SJSA1 (cell line): ENCODE measurements at places on chromosomes 7 and 10. TPM values are rescaled to one million over a fixed set of nuclear protein-coding genes. Genes with fewer than 3 reads are reported as not detected.

GRCh38 chr10:123269017-123269552 lies 114.9 kb downstream of the BUB3 start:
- DNase-seq, result no peak
- no peak overlapping the region for H3K27ac ChIP-seq
- H3K4me3 ChIP-seq, result no peak overlapping the region
- H3K36me3 ChIP-seq, result no peaks in the 10 kb centered on the region
- H3K4me1 ChIP-seq, result no peaks in the 10 kb centered on the region

- H3K4me1 ChIP-seq, result no peaks in the 10 kb centered on the region
- H3K27ac ChIP-seq, result no peak overlapping the region
- H3K27me3 ChIP-seq, result no peaks in the 10 kb centered on the region
Measured at GRCh38 chr10:74754381-74754821, 72.0 kb upstream of the KAT6B start.

- no peaks in the 10 kb centered on the region; the same call in 1 of the 2 replicates for H3K36me3 ChIP-seq
- H3K4me3 ChIP-seq, result no peak overlapping the region
- H3K27ac ChIP-seq, result no peak overlapping the region
- peaks cover 17% of the 10 kb centered on the region for H3K4me1 ChIP-seq
- no peaks in the 10 kb centered on the region for H3K27me3 ChIP-seq
- no peak for DNase-seq
Measured at GRCh38 chr7:131183072-131183471, 144.6 kb upstream of the MKLN1 start.

- no peaks in the 10 kb centered on the region for H3K27me3 ChIP-seq
- DNase-seq, result no peak
- no peaks in the 10 kb centered on the region for H3K4me1 ChIP-seq
- H3K36me3 ChIP-seq, result no peaks in the 10 kb centered on the region
Measured at GRCh38 chr7:49497471-49497870, 276.0 kb upstream of the VWC2 start.

DNA sequence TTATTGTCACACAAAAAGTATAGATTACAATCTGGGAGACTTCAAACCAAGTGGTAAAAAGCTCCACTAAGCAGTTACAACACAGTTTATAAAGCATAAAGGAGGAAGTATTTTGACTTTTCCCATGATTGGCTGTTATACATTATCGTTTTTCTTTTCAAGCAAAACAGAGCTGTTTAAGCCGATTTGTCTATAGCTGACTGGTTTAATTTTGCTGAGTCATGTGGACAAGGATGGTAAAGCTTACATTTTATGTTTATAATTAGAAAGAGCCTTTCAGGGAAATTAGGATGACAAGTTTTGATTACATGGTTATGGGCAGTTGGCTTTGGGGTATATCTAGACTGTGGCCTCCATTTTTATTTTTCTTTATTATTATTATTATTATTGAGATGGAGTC lies 152.5 kb upstream of the STK17A start:
- H3K4me1 ChIP-seq, result 0 out of 2 replicates have a peak, but pooled peaks cover 3% of the 10 kb centered on the region
- H3K27ac ChIP-seq, result no peak overlapping the region
- DNase-seq, result no peak

- no peaks in the 10 kb centered on the region for H3K27me3 ChIP-seq
- peak; percentile 89 for DNase-seq
- peak overlapping the region; percentile 65 for H3K27ac ChIP-seq
- peak overlapping the region; percentile 81 for H3K4me3 ChIP-seq
- H3K4me1 ChIP-seq, result peaks cover 7% of the 10 kb centered on the region
Measured at GRCh38 chr10:21497177-21497807, 28.2 kb downstream of the SKIDA1 start.

- no peaks in the 10 kb centered on the region for H3K36me3 ChIP-seq
- H3K4me1 ChIP-seq, result no peaks in the 10 kb centered on the region
- H3K27me3 ChIP-seq, result peaks cover 7% of the 10 kb centered on the region; the same call in 1 of the 2 replicates
- H3K4me3 ChIP-seq, result no peak overlapping the region
- DNase-seq, result no peak
- no peak overlapping the region for H3K27ac ChIP-seq
Measured at GRCh38 chr7:27254625-27255024, 12.0 kb downstream of the EVX1 start.

- no peak for DNase-seq
- peaks cover 58% of the 10 kb centered on the region for H3K27me3 ChIP-seq
- no peaks in the 10 kb centered on the region for H3K36me3 ChIP-seq
- no peaks in the 10 kb centered on the region for H3K4me1 ChIP-seq
- H3K27ac ChIP-seq, result no peak overlapping the region
- H3K4me3 ChIP-seq, result no peak overlapping the region
Measured at GRCh38 chr7:155529845-155530244, 16.5 kb downstream of the CNPY1 start.

- H3K36me3 ChIP-seq, result no peaks in the 10 kb centered on the region
- no peaks in the 10 kb centered on the region for H3K27me3 ChIP-seq
- no peaks in the 10 kb centered on the region for H3K4me1 ChIP-seq
- no peak overlapping the region for H3K4me3 ChIP-seq
- H3K27ac ChIP-seq, result no peak overlapping the region
Measured at GRCh38 chr7:68256295-68256694, 1259.7 kb downstream of the TYW1 start.

- H3K4me3 ChIP-seq, result no peak overlapping the region
- no peak for DNase-seq
- no peaks in the 10 kb centered on the region for H3K36me3 ChIP-seq
- H3K27me3 ChIP-seq, result no peaks in the 10 kb centered on the region
- H3K4me1 ChIP-seq, result no peaks in the 10 kb centered on the region
- H3K27ac ChIP-seq, result no peak overlapping the region
Measured at GRCh38 chr10:115971921-115972320, 301.1 kb downstream of the GFRA1 start.

- DNase-seq, result no peak
- H3K27me3 ChIP-seq, result peaks cover 91% of the 10 kb centered on the region
- no peaks in the 10 kb centered on the region for H3K36me3 ChIP-seq
- no peak overlapping the region for H3K4me3 ChIP-seq
- H3K4me1 ChIP-seq, result no peaks in the 10 kb centered on the region
- H3K27ac ChIP-seq, result no peak overlapping the region
Measured at GRCh38 chr7:1249731-1250130, 17.1 kb downstream of the UNCX start.

DNA sequence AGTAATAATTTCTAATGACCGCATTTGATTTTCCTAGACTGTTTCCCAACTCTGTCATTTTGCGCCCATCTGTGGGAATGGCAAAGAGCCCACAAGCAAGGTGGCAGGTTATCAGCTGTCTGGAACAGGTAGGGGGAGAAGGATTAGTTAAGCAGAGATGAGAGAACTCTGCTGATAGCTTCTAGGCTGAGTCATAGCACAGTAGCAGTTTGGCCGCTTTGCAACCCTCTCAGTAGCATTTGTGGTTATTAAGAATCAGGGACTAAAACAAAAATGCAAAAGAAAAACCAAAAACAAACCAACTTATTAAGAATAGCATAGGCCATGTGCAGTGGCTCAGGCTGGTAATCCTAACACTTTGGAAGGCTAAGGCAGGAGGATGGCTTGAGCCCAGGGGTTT lies 602.7 kb upstream of the SORCS1 start:
- no peaks in the 10 kb centered on the region for H3K4me1 ChIP-seq
- no peaks in the 10 kb centered on the region for H3K27me3 ChIP-seq
- H3K27ac ChIP-seq, result no peak overlapping the region
- H3K4me3 ChIP-seq, result no peak overlapping the region

DNA sequence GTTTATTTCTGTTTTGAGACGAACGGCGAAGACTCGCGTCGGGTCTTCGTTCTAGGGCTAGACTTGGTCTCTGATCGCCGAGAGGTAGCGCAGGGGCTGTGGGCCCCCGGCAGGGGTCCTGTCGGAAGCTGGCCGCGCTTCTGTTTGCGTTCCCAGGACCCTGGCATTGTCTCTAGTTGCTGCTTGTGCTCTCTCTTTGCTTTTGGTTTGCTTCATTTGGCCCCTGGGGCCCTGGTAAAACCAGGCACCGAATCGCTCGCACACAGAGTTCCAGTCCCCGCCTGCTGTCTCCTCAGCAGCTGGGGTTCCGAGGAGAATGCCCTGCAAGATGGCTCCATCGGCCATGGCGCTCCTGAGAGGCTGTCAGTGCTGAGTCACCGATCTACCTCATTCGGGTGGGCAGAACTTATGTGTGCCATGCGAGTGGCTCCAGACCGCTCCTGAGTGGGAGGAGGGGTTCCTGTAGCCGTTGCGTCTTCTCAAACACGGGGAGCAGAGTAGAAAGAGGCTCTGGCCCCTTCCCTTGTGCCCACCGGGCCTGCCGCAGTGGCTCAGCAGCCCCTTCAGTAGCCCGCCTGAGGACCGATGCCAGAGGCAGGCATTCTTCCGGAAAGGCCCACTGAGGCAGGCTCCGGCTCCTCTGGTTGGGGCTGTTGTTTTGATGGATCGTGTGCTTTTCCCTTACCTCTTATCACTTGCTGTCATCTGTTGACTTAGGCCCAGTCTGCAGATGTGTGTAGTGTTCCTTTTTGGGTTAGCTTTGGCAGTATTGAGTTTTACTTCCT lies 826 bp downstream of the CHPF2 start:
- H3K36me3 ChIP-seq, result peaks cover 58% of the 10 kb centered on the region
- DNase-seq, result peak; percentile 69
- peak overlapping the region; percentile 81 for H3K27ac ChIP-seq

DNA sequence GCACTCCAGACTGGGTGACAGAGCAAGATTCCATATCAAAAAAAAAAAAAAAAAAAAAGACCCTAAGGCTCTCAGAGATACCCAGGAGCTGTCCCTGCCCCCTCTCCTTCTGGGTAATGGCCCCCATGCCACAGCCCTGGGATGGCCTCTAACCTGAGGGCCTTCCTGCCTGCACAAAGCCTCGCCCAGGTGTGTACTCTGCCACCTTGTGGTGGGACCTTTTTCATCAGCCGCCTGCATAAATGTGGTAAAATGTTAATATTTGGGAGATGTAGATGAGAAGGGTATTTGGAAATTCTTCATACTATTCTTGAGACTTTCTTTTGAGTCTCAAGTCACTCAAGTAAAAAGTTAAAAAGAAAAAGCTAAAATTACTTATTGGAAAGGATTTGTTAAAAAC lies 46.3 kb upstream of the RNF216 start:
- H3K27me3 ChIP-seq, result no peaks in the 10 kb centered on the region
- DNase-seq, result no peak
- H3K27ac ChIP-seq, result no peak overlapping the region
- H3K4me1 ChIP-seq, result peaks cover 4% of the 10 kb centered on the region
- no peaks in the 10 kb centered on the region for H3K36me3 ChIP-seq
- H3K4me3 ChIP-seq, result no peak overlapping the region

- no peak overlapping the region for H3K27ac ChIP-seq
- H3K4me1 ChIP-seq, result peaks cover 6% of the 10 kb centered on the region
- H3K4me3 ChIP-seq, result no peak overlapping the region
- no peaks in the 10 kb centered on the region for H3K27me3 ChIP-seq
- DNase-seq, result no peak
Measured at GRCh38 chr10:61399406-61399805, 53.8 kb downstream of the TMEM26 start.

GRCh38 chr7:3899559-3899991 lies 598.5 kb downstream of the SDK1 start:
- no peaks in the 10 kb centered on the region for H3K4me1 ChIP-seq
- H3K36me3 ChIP-seq, result no peaks in the 10 kb centered on the region
- no peaks in the 10 kb centered on the region for H3K27me3 ChIP-seq
- no peak overlapping the region for H3K27ac ChIP-seq

DNA sequence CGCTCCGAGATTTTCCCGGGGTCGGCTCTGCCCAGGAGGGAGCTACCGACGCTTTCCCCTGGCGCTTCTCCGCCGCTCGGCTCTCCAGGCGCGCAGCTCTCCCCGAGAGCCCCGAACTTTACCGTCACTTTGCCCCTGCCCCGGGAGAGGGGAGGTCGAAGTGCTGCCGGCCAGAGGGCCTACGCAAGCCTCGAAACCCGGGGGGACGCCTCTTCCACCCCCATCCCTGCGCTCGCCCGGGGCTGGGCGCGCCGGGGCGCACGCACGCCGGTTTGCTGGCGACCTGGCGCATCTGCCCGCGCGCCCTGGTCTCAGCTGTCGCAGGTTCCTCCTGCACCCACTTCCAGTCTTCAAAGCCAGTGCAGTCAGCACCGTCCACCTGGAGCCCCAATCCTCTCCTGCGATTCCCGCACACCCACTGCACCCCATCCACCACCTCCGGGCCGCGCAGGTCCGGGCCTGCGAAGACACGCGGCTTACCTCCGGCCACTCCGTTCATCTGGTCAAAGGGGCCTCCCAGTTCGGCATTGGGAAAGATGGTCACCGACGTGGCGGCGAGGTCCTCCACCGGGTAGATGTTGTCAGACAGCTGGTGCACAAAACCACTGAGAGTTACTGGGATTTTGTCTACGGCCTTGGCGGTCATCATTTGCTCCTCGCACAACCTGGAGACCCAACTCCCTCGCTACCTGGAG lies 638 bp downstream of the EGR2 start:
- H3K36me3 ChIP-seq, result no peaks in the 10 kb centered on the region
- H3K4me3 ChIP-seq, result peak overlapping the region; percentile 71
- peaks cover 32% of the 10 kb centered on the region for H3K4me1 ChIP-seq
- no peak overlapping the region for H3K27ac ChIP-seq

DNA sequence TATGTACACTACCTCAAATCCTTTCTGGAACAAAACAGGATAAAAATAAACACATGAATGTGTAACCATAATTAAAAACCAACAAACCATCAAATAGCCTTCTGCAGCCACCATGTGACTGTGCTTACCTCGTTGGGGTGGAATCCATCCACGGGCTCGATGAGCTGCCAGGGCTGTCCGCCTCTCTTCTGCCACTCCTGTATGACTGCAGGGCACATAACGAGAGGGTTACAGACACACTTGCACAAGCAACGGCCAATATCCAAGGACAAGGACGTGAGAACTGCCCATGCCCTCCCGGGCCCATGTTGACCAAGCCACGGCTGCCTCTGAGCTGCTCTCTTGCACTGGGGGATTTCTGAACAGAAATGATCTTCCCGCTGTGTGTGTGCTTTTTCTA lies 132.2 kb downstream of the ANLN start:
- no peaks in the 10 kb centered on the region for H3K27me3 ChIP-seq
- no peak overlapping the region for H3K27ac ChIP-seq
- H3K4me3 ChIP-seq, result no peak overlapping the region
- peaks cover 13% of the 10 kb centered on the region for H3K4me1 ChIP-seq
- DNase-seq, result no peak
- H3K36me3 ChIP-seq, result no peaks in the 10 kb centered on the region

GRCh38 chr7:106369352-106369751 lies 84.6 kb upstream of the NAMPT start:
- no peak overlapping the region for H3K4me3 ChIP-seq
- H3K27me3 ChIP-seq, result no peaks in the 10 kb centered on the region
- H3K27ac ChIP-seq, result no peak overlapping the region
- no peaks in the 10 kb centered on the region for H3K36me3 ChIP-seq

DNA sequence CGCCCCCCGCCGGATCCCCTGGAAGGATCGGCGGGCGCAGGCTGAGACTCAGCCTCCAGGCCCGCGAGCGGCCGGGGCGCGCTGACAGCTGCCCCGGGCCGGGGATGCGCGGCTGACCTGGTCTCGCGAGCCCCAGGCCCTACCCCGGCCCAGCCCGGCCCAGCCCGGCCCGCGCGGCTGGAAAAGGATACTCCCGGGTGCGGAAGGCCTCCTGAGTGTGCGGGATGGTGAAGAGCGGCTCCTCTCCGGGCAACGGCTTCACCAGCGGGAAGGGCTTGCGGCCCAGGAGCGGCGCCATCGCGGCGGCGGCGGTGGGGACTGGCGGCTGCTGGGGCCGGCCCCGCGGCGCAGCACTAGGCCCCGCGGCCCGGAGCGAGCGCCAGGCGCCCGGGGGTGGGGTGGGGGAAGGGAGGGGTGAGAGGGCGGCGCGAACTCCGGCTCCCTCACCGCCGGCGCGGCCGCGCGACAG lies 423 bp downstream of the BAZ1B start:
- peaks cover 28% of the 10 kb centered on the region for H3K4me1 ChIP-seq
- peak overlapping the region; percentile 76 for H3K4me3 ChIP-seq
- no peaks in the 10 kb centered on the region for H3K27me3 ChIP-seq

Gene SH2D4B
- 0.08 TPM in 1 of 2 replicates, not detected in the other for total RNA-seq

Gene GIMAP6
- total RNA-seq, result not detected in 2 replicates

Gene INSYN2A
- total RNA-seq, result not detected in 2 replicates

Gene CPEB3
- 0.31 and 0.82 TPM in 2 replicates for total RNA-seq

Gene WEE2
- not detected in 2 replicates for total RNA-seq
